ENCODE measurements at places on chromosomes 11 and 22. TPM values are rescaled to one million over a fixed set of nuclear protein-coding genes. Genes with fewer than 3 reads are reported as not detected.

TBX10 gene
- total RNA-seq, result not detected

MYOD1 gene
- total RNA-seq, result not detected

MPPED1 gene
- total RNA-seq, result not detected

TREH gene
- total RNA-seq, result not detected

FAM180B gene
- not detected for total RNA-seq

GAL3ST3 gene
- total RNA-seq, result 2.3 TPM

ST14 gene
- 75.5 TPM for total RNA-seq

EMID1 gene
- 0.22 TPM for total RNA-seq

CUL5 gene
- total RNA-seq, result 19.0 TPM

CELSR1 gene
- 85.0 TPM for total RNA-seq

CD3G gene
- not detected for total RNA-seq

All from epithelial cell of proximal tubule (primary cell).